Activated T-helper 17 cell treated with anti-CD3 and anti-CD28 coated beads, Interleukin-2, amount 50 U/mL, for 72 hours (primary cell): ENCODE measurements at places on chromosomes 7 and 10. TPM values are rescaled to one million over a fixed set of nuclear protein-coding genes. Genes with fewer than 3 reads are reported as not detected.

DNA sequence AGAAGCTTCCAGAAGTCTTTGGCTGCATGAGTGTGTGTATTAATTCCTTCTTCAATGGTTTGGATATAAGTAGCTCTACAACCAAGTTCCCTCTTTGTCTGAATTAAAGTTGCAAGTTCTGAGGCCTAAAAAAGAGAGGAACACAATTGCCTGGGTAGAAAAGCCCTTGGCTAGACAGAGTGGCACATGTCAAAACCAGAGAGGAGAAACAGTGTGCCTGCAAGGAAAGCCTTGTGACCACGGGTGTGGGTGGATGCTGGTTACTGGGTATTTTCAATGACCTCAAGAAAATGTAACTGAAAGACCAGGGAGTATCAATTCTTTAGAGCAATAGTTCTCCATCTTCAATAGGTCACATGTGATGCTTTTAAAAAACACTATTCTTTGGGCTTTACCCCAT, 148.3 kb downstream of the SVIL start:
- peak; percentile 60 for ATAC-seq

GRCh38 chr7:31096198-31096876, 44.2 kb downstream of the ADCYAP1R1 start:
- no peak for ATAC-seq

- ATAC-seq, result no peak
Measured at GRCh38 chr7:146735992-146736391, 619.4 kb downstream of the CNTNAP2 start.

- no peak for ATAC-seq
Measured at GRCh38 chr10:29957236-29957635, 102.2 kb downstream of the JCAD start.

DNA sequence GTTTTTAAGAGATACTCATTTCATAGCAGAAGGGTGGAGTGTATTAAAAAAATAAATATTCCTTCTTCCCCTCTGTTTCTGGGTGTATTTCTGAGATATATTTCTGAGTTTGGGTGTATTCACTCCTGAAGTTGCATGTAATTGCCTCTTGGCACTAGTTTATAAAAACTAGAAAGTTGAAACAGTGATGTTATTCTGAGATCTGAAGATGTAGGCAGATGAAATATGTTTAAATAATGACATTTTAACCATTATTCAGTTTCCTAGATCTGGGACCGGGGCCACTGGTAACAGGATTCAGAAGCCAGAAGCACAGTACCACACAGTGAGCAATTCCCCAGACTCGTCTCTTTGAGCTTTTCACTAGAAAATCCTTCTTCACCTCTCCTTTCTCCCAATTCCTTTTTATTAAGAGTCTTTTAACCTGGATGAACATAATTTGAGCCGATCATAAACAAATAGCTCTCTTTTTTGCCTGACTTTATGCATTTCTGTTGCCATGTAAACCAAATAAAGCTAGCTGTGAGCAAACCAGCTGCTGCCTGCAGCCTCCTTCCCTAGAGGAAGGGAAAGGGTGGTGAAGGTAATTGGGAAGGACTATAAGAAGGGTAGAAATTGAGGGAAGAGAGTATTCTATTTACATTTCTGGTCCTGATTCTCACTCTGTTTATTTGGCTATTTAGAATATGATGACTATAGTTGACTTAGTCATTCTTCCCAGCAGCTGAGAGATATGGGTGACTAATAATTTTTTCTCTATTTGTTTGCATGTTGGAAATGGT, 101.8 kb upstream of the STRIP2 start:
- no peak for ATAC-seq

CRHR2 gene
- not detected for total RNA-seq

- no peak for ATAC-seq
Measured at GRCh38 chr7:151777908-151778670, 98.8 kb downstream of the PRKAG2 start.

GRCh38 chr7:143042159-143042789, 9.9 kb upstream of the OR6V1 start:
- ATAC-seq, result no peak

UCMA gene
- total RNA-seq, result not detected

DNA sequence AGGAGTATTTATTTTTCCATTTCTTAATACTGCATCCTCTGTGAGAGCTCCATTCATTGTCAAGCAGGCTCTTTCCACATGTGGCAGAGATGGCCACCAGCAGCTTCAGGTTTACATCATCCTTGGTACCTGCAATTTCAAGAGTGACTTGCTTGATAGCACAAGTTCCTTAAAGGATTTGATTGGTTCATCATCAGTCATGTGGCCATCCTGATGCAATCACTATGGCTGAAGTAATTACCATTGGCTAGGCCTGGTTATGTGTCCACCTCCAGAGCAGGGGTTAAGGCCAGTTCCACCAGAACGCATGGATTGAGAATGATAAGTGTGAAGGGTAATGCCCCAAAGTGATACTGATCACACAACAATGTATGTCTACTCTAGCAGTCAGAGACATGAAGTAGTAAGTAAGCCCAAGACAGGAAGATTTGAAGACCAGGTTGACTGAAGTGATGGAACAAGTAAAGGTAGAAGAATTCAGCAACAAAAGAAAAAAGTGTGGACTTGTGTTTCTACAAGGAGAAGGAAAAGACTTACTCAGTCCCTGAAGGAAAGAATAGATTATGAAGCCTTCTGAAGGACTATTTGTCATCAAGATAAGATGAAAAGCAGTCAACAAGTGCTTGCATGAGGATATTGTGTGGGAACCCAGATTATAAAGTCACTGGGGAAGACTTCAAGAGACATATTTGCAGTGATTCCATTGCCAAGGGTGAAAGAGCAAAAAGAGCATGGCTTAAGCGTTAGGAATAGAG, 26.4 kb upstream of the PRKAR2B start:
- ATAC-seq, result no peak

CNPY1 gene
- total RNA-seq, result not detected

SH2D4B gene
- total RNA-seq, result 0.11 TPM

LRIT1 gene
- not detected for total RNA-seq

FAM20C gene
- 0.08 TPM for total RNA-seq

TECPR1 gene
- total RNA-seq, result 37.1 TPM

- ATAC-seq, result no peak
Measured at GRCh38 chr7:70063927-70064326, 465.7 kb downstream of the AUTS2 start.

- ATAC-seq, result no peak
Measured at GRCh38 chr7:114358911-114359310, 55.7 kb upstream of the FOXP2 start.

- peak; percentile 87 for ATAC-seq
Measured at GRCh38 chr7:70347463-70348254, 749.4 kb downstream of the AUTS2 start.

MRC1 gene
- 0.08 TPM for total RNA-seq

HMX3 gene
- total RNA-seq, result not detected
